ENCODE measurements at places on chromosomes 2 and 18. TPM values are rescaled to one million over a fixed set of nuclear protein-coding genes. Genes with fewer than 3 reads are reported as not detected.

GPAT2 gene
- 5.8 TPM for total RNA-seq

RBM43 gene
- 8.0 TPM for total RNA-seq

LMAN2L gene
- 19.3 TPM for total RNA-seq

C2orf78 gene
- total RNA-seq = not detected

ARHGEF33 gene
- total RNA-seq = 0.40 TPM

GCKR gene
- 22.0 TPM for total RNA-seq

CCDC85A gene
- total RNA-seq = 0.19 TPM

FOSL2 gene
- total RNA-seq = 25.6 TPM

SRD5A2 gene
- total RNA-seq = not detected

DCC gene
- total RNA-seq = 0.13 TPM

INHBB gene
- total RNA-seq = 0.12 TPM

SP3 gene
- 85.9 TPM for total RNA-seq

COL4A4 gene
- 33.4 TPM for total RNA-seq

DNAH6 gene
- 0.13 TPM for total RNA-seq

FAM161A gene
- 1.8 TPM for total RNA-seq

FOXI3 gene
- total RNA-seq = not detected

MOB1A gene
- total RNA-seq = 74.5 TPM

IL37 gene
- total RNA-seq = not detected

SLC11A1 gene
- total RNA-seq = 0.19 TPM

ESPNL gene
- total RNA-seq = 0.40 TPM

SERPINB13 gene
- total RNA-seq = not detected

MAP3K19 gene
- total RNA-seq = not detected

ANKRD29 gene
- 4.9 TPM for total RNA-seq

AGXT gene
- not detected for total RNA-seq

DPP10 gene
- total RNA-seq = not detected

KRTCAP3 gene
- total RNA-seq = 0.13 TPM

CCDC93 gene
- 25.7 TPM for total RNA-seq

LOXL3 gene
- 155 TPM for total RNA-seq

HOXD13 gene
- not detected for total RNA-seq

CLHC1 gene
- total RNA-seq = 10.4 TPM

NLRC4 gene
- not detected for total RNA-seq

MAP3K2 gene
- 28.7 TPM for total RNA-seq

SIX3 gene
- total RNA-seq = not detected

AP1S3 gene
- total RNA-seq = 22.6 TPM

LTBP1 gene
- total RNA-seq = 475 TPM

TUBA3E gene
- total RNA-seq = not detected

FOXD4L1 gene
- 0.06 TPM for total RNA-seq

CNGA3 gene
- total RNA-seq = 0.13 TPM

TSPYL6 gene
- not detected for total RNA-seq

RAB6C gene
- total RNA-seq = under 0.01 TPM

RGPD8 gene
- total RNA-seq = 12.9 TPM

FBXO48 gene
- 0.19 TPM for total RNA-seq

SMYD5 gene
- 16.1 TPM for total RNA-seq

CDK15 gene
- 0.12 TPM for total RNA-seq
